Left hindlimb (tissue), 1 donor: ENCODE measurements at places on chromosomes 2 and 18.

DNA sequence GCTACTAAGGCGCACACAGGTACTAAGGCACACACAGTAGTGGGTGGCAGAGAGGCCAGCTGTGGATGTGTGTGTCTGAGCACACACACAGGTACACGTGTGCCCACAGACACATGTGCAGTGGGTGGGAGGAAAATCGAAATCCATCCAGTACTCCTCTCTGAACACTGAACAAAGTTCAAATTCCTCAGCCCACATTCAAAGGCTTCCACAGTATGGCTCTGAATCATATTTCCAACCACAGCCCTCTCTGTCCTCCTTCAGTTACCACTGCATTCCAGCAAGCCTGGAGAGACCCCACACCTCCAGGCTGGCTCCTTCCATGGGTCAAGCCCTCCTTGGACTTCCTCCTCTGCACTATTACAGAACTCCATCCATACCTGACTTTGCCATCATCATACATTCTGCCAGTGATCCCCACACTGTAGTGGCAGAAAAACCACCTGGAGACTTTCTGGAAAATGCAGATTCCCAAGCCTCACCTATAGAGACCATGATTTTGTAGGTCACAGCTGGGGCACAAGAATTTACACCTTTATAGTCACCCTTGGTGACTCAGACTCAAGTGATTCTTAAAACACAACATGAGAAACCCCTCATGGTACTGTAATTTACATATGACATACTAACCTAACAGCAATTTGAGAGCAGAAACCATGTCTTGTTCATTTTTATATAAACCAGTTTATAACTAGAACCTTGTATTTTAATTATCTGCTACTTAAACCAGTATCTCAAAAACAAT is 31.4 kb downstream of the EPG5 start:
- no peak for DNase-seq

DNA sequence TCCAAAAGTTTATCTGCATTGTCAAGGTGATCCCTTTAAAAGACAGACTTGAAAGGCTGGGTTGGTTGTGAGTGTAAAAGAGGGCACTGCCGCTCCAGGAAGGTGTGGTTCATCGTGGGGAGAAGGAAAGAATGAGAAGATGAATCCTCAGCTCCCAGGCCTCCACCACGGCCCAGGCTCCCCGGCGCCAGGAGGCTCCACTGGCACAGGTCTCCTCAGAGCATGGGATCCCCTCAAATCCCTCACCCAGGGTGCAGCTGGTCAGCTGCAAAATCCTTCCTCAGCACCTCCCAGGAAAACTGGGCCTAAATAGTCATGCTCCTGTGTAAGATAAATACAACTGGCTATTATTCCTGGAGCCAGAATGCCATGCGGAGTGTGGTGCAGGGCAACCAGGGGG is 221.1 kb downstream of the ZNF516 start:
- no peak for DNase-seq

DNA sequence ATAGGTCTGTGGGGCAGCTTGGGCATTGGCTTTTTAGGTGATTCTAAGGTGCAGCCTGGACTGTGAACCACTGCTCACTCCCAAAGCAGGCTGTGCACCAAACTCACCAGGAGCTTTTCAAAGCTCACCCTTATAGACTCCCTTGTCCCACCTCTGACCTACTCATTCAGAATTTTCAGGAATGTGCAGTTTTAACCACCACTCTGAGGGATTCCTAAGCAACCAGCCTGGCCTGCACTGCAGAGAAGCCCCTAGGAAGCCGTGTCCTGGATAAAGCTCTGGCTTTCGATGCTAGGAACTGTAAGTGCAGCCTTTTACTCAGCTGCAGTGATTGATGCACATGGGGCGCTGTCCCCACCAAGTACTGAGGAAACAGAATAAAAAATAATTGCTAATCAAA is 33.0 kb downstream of the MRO start:
- no peak for DNase-seq

DNA sequence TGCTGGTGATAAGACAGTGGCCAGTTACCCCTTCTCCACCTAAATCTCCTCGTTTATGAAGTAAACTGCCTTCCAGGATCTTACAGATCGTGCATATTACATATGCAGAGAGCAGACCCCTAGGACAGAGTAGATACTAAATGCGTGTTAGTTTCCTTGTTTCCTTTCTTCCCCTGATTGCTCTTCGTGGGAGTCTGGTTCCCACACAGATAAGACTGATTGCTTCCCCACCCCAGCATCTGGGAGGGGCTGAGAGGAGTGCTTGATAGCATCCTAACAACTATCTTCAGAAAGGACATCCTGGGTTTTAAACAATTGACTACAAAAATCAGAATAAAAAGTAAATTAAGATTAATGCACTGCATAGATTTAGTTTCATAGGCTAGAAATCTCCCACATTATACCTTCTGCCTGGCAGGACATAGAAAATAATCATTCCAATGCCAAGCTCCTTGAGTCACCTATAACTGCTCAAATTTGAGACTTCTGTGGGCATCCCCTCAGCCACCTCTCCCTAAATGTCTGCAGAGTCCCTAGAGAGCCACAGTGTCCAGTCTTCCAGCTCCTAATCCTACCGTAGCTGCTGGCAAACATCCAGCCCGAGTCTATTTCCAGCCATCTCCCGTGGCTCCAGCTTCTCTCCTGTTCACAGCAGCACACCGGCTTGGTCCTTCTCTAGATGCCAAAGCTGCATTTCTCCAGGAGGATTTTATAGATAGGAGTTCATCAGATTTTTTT is 128.3 kb downstream of the LRRC30 start:
- no peak for DNase-seq

- no peak for DNase-seq
Observed at GRCh38 chr2:24515831-24516230, 24.8 kb downstream of the NCOA1 start.
